ENCODE measurements at places on chromosomes 11 and 22.

DNA sequence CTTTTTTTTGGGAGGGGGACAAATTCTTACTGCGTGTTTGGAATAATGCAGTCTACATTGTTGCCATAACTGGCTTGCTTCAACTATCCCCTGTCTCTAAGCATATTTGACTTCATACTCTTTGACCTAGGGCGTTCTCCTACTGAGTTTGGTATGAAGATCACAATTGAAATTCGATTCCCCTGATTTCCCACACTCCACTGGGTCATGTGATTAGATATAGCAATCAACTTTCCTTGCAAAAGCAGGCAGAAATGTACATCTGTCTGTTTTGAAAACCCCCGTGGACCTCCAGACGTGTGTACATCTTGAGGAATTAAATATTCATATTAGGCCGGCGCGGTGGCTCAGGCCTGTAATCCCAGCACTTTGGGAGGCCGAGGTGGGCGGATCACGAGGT is 13.8 kb upstream of the CARD18 start:
- DNase-seq, result no peak

DNA sequence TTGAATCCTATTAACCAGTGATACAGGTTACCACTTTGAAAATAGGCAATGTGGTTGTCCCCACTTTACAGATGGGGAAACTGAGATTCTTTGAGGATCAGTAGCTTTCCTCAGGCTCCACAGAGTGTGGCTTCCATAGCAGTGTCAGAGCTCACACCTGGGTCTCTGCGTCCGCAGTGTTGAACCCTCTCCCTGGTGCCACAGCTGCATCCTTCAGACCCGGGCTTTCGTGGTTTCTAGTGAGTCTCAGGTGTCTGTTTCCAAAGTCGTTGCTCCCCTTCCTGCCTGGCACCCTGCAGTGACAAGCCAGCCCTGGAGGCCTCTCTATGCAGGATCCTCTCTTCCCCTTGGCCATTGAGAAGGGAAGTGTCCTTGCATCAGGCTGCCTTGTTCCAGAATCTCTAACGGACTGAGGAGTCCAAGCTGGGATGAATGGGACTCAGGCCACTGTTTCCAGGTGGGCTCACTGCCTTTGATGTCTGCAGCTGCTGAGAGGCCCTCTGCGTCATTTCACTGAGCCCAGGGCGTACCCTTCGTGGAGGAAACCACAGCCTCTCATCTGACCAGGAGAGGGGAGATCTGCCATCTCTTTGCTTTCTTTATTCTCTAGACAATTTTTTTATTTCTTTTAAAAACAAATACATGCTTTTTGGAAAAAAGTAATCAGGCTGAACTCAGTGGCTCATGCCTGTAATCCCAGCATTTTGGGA is 48.4 kb upstream of the MICAL2 start:
- DNase-seq, result no peak

DNA sequence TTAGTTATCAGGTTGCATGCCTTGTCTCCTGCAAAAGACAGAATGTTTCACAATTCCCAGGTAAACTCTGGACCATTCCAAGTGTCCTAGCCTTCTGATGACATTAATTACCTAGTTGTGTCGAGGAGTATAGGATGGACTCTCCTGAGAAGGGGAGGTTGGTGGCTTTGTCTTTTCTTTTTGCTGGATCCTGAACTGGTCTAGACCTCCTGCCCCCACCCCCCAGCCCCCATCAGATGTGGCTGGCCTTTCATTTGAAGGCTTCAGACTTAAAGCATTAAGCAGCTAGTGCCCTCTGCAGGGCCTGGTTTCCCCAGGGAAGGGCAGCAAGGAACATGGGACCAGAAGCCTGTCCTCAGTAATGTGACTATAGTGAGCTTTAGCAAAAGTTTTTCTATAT is 9.7 kb downstream of the MCAM start:
- DNase-seq, result no peak

- DNase-seq, result peak; percentile 74
Observed at GRCh38 chr11:67996622-67997474, 7.0 kb downstream of the UNC93B1 start.

DNA sequence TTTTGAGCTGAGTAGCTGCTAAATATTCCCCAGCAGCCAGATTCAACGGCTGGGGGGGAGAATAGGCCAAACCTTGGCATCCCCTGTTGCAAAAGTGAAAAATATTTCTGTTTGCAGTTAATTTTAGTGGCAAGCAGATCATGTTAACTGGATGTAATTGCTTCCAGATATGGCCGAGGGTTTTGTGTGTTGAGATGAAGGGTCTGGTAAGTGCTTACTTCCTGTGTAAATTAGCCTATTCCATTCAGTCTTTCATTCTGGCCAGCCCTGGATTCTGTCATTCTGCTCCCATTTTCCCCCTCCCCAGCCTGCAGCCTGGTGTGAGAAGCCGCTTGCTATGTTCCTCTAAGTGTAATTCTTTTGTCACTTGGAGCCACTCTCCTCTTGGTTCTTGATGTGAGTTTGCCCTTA is 17.4 kb downstream of the ZBTB16 start:
- no peak for DNase-seq

GRCh38 chr11:93652679-93653078 is 8.8 kb upstream of the CEP295 start:
- no peak for DNase-seq

DNA sequence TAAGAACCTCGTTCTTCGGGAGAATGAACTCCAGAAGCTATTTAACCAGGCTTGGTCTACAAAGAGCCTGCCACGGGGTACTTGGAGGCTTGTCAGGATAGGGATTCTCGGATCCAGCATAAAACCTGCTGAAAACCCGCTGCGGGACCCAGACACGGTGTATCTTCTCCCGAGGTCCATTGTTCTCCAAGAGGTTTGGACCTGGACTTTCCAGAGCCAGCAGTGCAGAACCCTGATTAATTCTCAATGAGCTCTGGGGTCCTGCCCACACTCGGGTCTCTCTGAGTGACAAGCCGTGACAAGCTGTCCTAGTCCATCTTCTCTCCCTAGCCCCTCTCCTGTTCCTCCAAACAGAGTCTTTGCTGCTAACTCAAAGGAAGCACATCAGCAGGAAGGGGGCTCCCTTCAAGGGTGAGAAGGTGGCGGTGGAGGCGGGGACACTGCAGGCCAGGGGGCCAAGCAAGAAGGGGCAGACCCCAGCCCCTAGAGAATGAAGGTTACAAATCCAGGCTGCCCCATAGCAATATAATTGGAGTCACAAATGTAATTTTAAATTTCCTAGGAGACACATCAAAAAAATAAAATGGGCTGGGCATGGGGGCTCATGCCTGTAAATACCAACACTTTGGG is 12.2 kb downstream of the SHANK2 start:
- no peak for DNase-seq

DNA sequence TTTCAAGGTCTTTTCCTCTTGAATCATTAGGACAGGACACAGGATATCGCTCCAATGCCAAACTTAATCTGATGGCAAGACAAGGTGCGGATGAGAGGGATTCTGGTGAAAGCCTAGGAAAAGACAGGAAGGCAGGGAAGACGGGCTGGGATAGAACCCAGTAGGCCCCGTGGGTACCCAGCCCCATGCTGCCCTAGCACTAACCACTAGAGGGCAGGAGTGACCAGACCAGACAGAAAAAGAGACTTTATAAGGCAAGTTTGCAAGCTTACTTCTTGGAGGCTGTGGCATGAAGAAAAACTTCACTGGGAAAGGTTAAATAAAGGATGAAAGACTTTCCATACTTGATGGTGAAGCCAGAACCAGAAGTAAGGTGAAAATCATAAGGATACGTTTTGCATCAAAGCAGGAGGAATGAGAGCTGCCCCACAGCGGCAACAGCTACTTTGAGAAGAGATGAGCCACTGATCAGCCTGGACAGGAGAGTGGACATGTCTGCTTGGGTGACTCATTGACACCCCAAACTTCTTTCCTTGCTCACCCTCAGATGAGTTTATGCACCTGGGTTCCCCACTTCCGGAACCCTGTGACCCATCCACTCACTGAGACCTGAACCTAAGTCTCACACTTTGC is 39.8 kb downstream of the SYN3 start:
- DNase-seq, result no peak

- DNase-seq, result no peak
Observed at GRCh38 chr22:22527312-22527711, 7.2 kb upstream of the ZNF280A start.

DNA sequence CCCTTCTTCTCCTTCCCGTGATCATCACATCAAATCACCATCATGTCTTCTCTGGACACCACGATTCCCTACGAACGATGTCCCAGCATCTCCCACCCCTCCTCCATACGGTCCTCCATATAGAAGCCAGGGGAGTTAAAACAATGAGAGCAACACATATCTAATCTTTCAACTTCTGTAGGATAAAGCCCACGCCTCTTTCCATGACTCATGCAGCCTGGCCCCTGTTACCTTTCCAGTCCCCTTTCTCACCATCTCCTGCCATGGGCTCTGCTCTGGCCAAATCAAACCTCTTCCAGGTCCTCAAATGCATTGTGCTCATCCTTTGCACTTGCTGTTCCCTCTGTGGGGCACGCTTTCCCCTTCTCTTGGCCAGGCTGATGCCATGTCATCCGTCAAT is 23.6 kb downstream of the RPS6KA4 start:
- DNase-seq, result no peak

DNA sequence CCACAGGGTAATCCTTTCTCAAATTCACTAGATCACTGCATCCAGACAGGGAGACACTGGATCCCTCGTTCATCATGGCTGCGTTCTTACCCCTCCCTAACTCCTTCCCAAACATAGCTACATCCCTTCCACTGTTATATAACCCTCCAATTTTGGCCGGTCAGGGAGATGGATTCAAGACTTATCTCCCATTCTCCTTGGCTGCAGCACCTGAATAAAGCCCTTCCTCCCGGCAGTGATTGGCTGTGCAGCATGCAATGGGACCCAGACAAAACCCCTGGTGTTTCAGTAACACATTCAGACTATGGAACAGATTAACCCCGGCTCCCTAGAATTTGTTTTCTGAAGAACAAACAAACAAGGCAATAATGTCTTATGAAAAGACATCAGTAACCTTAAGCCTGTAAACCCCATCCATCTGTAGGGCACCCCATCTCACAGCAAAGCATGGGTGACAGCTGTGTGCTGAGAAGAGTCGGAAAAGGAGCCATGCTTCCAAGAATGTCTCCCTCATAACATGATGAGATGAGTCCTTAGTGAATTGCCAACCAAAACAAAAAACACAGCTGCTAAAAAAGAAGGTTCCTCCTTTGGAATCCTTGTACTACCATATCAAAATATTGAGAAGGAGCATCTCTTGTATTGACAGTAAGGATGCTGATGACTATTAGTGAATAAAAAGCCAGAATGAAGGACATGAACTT is 5.0 kb downstream of the MIF start:
- DNase-seq, result no peak

GRCh38 chr22:23829845-23830372 is 8.9 kb downstream of the DERL3 start:
- no peak for DNase-seq

DNA sequence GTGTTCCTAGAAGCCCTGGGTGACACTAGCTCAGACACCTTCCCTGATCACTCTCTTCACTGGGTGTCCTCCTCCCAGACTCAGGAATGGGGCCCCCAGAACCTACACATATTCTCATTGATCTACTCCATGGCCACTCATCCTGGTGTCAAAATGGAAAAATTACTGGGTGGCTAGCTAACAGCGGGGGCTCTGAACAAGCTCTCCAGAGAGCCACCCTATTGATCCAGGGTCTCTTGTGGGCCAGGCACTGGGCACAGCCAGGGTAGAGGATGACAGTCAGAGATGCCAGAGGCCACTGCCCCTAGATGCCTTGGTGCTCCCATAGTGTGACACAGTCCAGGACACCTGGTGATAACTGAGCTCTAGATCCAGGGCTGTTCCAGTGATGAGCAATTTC is 393.1 kb downstream of the SOX6 start:
- no peak for DNase-seq

GRCh38 chr11:17208257-17208999 is 642 bp upstream of the PIK3C2A start:
- DNase-seq, result peak; percentile 47

GRCh38 chr11:8019314-8020243 is 32.4 kb downstream of the EIF3F start:
- no peak for DNase-seq

DNA sequence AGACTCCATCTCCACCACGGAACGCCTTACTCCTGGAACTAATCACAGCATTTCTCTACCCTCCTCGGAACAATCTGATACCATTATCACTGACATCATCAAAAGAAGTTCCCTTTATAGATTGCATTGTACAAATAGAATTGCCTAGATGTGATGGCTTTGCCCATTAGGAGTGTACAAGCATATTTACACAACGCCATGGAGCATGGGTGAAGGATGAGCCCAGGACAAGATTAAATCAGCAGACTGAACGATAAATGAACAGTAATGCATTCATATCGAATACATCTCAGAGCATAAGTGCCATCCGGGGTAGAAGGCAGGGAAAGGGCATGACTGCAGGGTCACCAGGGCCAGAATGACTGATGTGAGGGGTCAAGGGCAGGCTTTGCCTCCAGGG is 57.3 kb downstream of the KIRREL3 start:
- DNase-seq, result no peak

DNA sequence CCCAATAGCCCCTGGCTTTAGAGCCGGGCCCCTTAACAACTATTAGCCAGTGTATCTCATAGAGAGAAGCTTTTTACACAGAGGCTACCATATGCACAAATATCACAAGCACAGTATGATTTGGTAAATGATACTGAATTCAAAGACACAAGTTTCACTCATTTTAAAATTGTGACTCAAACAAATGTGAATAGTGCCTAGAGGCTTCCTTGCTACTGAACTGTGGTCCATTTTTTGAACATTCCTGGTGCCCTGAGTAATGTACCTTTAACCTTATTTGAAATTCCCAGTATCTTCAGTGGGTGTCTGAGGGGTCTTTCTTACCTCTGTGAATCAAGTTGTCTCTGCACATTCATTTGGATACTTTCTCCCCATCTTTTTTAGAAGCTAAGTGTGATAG is 156.2 kb downstream of the MAML2 start:
- no peak for DNase-seq

DNA sequence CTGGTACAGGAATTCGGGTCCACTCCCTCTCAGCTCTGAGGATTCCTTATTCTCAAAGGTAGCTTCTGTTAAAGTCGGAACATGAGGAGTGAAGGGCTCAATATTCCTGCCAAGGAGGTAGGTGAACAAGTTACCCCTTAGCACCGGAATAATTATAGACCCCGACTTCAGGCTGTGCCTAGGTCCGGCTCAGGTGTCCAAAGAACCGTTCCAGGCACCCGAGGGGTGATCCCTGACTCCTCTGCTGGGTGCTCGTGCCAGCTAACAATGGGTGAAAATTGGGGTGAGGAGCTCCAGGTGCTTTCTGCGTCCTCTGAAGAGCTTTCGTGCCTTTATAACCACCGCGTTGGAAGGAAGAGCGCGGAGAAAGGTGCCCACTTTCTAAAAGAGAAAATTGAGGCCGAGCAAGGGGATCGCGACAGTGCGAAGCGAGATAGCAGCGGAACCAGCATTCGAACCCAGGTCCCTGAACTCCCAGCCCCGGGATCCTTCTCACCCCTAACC is 393 bp downstream of the CYB561A3 start:
- DNase-seq, result no peak

DNA sequence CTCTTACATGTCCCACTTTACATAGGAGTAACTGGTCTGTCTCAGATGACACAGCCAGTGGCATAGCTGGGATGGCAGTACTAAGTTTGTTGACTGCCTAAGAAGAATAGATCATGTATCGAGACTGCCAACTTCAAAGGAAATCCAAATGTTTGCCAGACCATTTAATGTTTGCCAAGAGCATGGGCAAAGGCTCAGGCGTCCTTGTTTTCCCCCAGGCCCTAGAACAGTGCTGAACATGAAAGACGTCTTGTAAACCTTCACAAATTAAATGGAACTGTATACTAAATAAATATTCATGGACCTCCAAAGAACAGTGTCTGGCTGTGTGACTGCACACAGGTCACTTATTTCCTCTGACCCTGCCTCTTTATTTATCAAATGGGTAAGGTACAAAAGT is 234.7 kb upstream of the CCDC90B start:
- no peak for DNase-seq
